ENCODE measurements at places on chromosomes 2 and 18.

DNA sequence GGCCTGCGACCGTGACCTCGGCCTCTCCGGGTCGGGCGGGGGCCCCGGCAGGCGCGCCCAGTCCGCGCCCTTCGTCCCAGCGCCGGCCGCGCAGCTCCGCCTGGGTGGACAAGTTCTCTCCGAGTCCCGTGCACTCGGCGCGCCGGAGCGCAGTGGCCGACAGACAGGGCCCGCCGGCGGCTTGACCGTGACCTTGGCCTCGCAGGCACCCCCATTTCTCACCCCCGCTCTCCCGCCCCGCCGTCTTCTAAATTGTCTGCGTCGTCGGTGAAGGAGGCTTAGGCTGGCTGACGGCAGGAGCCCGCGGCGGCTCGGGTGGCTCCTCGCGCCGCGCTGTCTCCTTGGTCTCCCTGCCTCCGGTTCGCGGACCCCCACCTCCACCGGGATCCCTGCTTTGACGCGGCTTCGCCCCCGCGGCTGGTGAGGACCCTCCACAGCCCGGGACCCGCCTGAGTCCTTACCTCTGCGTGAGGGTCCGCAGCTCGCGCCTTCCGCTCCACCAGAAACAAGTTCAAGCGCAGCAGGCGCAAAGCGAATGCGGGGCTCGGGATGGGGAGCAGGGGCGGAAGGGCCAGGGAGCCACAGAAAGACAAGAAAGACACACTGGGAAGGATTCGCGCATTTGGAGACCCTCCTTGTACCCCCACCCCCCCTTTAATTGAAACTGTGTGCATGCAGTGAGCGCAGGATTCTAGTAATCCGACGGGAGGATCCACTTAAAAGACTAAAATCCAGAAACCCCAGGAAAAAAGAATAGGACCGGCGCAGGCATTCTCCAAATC is 4.0 kb downstream of the PTGR3 start:
- DNase-seq, result no peak

GRCh38 chr2:220090050-220090449 is 462.6 kb downstream of the SLC4A3 start:
- DNase-seq, result no peak

- no peak for DNase-seq
Measured at GRCh38 chr2:7513834-7514233, 596.6 kb downstream of the RNF144A start.

- DNase-seq, result no peak
Measured at GRCh38 chr2:15990151-15991101, 50.1 kb downstream of the MYCN start.

DNA sequence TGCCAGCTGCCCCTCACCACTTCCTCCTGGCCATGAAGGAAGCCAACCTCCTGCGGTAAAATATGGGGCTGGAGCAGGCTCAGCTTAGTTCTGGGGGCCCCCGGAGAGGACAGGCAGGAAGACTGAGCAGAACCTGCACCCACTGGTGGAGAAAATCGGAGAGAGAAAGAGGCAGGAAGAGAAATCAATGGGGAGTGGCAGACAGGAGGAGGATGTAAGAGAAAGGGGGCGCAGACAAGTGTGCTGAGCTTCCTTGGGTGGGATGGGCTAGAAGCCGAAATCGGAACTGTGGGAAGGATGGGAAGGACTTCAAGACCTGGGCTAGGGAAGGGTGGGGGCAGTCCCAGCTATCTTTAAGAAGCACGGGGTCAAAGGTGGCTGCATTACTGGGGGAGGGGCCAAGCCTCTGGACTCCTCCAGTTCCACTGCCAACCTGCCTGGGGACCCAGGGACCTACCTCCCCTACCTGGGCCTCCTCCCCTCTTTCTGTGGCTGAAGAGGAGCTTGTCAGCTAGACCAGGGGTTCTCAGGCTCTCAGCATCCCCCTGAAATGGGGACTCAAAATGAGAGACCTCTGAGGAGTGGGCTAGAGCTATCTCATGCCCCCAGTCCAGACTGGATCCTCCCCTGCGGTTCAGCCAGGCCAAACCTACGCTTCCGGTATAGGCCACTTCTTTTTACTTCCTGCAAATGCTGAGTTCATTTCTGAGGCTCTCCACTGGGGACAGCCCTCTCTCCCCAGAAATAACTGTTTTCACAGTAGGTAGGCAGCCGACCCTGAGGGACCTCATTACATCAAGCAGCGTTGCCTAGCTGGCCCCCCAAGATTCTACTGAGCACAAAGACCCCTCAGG is 33.6 kb upstream of the B3GNT7 start:
- no peak for DNase-seq

DNA sequence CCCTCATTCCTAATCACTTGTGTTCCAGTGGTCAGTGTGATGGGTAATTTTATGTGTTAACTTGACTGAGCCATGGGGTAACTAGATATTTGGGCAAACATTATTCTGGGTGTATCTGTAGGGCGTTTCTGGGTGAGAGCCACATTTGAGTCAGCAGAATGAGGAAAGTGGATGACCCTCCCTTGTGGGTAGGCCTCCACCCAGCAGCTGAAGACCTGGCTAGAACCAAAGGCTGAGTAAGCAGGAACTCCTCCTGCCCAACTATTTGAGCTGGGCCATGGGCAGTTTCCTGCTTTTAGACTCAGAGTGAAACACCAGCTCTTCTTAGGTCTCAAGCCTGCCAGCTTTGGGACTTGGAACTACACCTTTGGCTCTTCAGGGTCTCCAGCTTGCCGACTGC is 141.8 kb downstream of the ACKR3 start:
- no peak for DNase-seq

DNA sequence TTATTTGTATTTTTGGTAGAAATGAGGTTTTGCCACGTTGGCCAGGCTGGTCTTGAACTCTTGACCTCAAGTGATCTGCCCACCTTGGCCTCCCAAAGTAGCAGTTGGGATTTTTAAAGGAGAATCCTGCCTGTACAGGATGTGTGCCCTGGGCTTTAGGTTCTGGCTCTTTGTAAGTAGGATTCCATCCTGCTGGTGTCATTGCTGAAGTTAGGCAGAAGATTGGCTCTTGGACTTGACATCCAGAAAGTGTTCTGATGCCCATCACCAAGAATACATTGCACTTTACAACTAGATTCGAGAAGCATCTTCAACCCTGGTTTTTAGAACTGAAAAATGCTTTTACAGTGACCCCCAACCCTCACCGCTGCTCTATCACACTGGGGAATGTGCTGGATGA is 4.4 kb upstream of the TWIST2 start:
- no peak for DNase-seq

DNA sequence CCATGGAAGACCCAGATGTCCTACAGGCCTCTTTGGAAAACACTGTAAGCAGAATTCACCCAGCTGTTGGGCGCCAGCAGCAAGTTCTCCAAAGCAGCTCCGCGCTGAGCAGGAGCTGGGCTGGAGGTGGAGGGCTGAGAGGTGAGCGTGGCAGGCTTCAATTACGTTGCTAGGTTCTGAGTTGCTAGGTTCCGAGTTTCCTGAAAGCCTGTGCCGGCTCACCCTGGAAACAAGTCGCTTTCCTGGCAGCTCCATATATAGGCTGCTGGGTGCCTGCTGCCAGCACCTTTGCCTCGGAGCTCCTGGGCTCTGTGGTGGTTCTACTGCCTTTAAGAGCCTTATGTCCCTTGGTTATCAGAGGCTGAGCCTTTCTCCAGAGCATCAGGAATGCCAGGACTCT is 14.4 kb upstream of the EGR4 start:
- DNase-seq, result no peak

GRCh38 chr2:127954857-127955256 is 69.1 kb upstream of the AMMECR1L start:
- DNase-seq, result no peak

DNA sequence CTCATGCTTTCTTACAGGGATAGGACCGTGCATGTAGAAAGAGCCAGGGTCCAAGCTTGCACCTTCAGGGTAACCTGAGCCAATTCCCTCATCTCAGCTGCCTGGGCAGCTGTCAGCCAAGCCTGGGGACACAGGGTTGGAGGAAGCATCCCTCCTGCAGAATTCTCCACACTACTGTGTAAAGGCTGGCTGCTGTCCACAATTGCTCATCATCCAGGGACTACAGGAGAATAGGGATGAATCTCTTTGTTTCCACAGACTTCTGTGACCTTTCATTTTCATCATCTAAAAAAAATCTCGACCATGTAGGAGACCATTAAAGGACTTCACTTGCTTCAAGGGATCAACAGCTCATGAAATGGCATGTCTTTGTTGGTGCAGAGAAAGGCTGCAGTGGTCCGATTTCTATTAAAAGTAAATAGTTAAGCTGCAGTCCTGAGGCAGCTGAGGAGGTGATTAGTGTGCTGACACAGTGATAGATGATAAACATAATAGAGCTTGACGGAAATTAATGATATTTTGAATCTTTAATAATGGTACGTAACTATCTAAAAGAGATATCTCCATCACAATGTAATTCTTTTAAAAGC is 74.4 kb upstream of the COPS8 start:
- no peak for DNase-seq

Data from stimulated activated CD4-positive, alpha-beta T cell treated with anti-CD3 and anti-CD28 coated beads, Interleukin-4, amount 100 ng/mL, for 24 hours (primary cell).